ENCODE measurements at places on chromosomes 12 and 14.
A peak's percentile ranks its signal among the peaks of the same experiment; 100 is the strongest.

- no peak for DNase-seq
Observed at GRCh38 chr14:101743701-101744100, 17.8 kb upstream of the PPP2R5C start.

GRCh38 chr12:89695100-89695499, 13.5 kb downstream of the ATP2B1 start:
- peak; percentile 31 for DNase-seq

- no peak for DNase-seq
Observed at GRCh38 chr14:93121030-93121834, 5.5 kb upstream of the ITPK1 start.

GRCh38 chr12:75260316-75260715, 50.7 kb upstream of the KCNC2 start:
- DNase-seq = no peak

DNA sequence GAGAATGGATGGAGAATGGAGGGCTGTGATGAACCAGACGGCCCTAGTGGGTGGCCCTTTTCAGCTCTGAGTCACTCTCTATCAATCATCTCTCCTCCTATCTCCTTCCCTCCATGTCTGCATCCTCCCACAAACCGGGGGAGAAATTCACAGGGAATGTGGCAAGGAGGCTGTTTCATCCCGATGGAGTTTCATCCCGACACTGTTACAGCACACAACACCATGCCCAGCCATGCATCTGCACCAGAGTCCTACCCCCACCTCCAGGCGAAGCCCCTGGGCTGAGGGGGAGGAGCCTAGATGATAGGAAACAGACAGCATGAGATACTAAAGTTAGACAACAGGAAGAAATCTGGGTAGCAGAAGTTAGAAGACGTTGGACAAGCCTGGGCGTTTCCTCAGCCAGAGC, 20.8 kb downstream of the SLC8B1 start:
- peak; percentile 85 for DNase-seq

- DNase-seq = no peak
Observed at GRCh38 chr12:83700838-83701237, 1014.1 kb downstream of the TMTC2 start.

DNA sequence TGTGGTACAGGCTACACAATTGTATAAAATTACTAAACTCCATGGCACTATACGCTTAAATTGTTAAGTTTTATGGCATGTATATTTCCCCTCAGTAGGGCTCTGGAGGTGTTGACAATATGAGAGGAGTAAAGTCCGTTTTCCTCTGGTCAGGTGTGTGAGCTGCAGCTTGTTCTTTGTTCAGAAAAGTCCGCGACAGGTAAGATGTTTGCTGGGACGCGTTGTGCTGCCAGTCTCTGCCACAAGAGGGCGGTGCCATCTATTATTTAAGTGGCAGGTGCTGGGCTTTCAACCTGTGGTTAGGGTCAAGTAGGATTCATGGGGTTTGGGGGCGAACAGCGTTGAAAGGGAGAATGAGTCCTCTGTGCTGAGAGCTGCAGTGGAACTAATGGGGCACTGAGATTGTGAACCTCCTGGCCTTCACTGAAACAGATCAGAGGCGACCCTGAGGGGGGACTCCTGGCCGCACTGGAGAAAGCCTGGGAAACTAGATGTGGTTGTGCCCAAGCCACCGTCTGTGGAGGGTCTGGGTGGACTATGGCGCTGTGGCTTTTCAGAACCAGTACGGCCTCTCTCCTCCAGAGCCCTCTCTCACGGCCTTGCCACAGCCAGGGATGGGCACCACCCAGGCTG, 179.0 kb downstream of the SLC15A4 start:
- no peak for DNase-seq

DNA sequence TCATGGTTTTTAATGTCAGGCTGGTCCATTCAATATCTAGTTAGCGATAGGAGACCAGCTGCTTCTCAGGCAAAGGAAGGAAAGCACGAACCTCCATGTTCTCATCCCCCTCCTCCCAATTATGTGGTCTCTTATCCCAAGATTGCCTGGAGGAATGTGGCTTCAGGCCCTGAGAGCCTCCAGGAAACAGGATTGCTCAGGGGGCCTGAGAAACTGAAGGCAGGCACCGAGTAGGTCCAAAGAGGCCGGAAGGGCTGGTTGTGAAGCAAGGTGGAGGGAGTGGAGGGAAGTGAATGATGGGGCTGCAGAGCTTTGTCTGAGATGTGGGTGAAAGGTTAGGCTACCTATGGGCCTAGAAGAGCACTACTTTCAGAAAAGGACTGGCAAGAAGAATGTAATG, 188.2 kb upstream of the DDHD1 start:
- DNase-seq = no peak

GRCh38 chr12:12946686-12947355, 5.1 kb downstream of the GPRC5D start:
- DNase-seq = no peak

DNA sequence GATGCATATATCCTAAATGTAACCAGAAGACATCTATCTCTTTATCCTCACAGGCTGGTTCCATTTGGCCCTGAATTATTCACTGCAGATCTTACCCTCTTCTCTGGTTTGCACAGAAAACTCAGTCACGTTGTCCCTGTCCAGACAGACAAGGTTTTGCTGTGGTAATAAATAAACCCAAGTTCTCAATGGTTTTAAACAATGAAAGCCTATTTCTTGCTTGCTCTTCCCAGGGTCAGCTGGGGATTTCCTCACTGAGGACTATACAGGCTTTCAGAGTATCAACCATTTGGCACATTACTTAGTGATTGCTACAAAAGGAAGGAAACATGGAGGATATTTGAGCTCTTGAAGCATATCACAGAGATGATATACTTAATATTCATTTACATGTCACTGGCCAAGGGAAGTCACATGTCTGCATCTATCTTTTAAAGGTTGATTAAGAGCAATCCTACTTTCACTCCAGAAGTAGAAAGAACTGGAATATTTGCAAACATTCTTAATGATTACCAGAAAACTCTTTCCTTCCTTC, 24.4 kb upstream of the E2F7 start:
- no peak for DNase-seq

DNA sequence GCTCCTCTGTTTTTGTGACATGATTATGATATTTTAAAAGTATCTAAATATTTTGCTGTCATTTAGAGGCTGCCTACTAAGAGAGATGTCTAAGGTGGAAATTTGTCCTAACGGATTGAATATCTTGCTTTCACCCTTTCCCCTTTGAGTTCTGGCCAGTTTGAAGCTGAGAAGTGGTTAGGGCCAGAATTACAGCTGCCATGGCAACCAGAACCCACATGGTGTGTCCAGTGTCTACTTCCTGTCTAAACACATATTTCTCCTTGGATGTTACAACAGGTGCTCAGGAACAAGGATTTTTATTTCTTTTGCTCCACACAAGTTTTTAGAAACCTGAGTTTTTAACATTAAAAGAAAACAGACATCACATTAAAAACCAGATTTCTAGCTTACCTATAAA, 335.1 kb upstream of the OR4E1 start:
- DNase-seq = no peak

- no peak for DNase-seq
Observed at GRCh38 chr12:82456633-82457032, 98.3 kb downstream of the METTL25 start.

- DNase-seq = no peak
Observed at GRCh38 chr14:67567654-67568053, 32.4 kb downstream of the PIGH start.

DNA sequence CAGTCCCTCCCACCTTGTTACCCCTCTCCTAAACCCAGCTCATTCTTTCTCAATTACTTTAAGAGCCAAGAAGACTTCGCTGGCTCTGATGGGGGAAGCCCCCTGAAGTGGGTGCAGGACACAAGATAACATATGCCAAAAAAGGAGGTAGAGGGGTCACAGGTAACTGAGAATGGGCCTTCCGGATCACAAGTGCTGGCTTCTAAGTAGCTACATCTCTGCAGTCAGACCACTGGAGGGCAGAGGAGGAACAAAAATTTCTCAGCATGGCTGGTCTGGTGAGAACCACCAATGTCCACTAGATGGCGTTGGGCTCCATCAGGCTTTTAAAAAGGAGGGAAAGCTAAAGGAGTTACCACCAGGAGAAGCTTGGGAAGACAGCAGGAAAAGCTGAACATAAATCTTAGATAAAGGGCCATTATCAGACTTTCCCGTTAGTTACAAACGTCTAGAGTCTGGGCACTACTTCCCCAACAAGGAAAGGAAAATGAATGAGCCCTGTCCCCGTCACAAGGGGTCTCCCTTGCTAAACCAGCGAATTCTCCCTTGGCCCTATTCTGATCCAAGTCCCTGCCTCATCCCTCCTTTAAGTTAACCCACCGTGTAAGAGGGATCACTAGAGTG, 11.6 kb upstream of the CDH24 start:
- no peak for DNase-seq

DNA sequence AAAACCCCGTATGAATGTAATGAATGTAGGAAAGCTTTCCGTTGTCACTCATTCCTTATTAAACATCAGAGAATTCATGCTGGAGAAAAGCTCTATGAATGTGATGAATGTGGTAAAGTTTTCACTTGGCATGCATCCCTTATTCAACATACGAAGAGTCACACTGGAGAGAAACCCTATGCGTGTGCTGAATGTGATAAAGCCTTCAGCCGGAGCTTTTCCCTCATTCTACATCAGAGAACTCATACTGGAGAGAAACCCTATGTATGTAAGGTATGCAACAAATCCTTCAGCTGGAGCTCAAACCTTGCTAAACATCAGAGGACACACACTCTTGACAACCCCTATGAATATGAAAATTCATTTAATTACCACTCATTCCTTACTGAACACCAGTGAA, 23.8 kb downstream of the ZNF891 start:
- DNase-seq = no peak

DNA sequence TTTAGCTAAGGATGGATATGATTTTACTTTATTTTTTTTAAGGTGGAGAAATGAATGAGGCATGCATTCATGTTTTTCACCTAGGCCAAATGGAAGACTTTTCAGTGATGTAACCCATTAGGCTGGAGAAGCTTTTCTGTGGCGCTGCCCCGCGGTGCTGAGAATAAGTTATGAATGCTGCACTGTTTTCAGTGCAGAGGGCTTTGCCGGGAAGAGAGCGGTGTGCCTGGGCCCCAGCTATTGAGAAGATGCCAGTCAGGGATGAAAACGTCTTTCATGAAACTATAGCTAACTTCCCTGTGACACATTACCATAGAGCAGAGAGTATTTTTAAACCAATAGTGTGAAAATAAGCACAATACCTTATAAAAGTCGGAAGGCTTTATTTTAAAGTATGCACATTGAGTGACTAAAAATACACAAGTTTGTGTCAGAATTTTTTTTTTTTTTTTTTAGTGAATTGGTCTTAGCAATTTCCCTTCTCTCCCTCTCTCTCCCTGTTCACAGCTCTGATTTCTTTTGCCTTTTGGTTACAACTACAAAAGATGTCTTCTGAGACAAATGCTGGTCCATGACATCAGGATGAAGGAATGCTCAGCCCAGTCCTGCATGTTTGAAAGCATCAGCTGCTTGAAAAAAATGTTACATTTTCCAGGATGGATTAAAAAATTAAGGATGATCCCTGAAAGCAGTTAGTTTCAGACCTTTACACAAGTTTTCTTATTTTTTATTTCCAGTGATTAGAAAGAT, 48.3 kb downstream of the NPAS3 start:
- DNase-seq = no peak

DNA sequence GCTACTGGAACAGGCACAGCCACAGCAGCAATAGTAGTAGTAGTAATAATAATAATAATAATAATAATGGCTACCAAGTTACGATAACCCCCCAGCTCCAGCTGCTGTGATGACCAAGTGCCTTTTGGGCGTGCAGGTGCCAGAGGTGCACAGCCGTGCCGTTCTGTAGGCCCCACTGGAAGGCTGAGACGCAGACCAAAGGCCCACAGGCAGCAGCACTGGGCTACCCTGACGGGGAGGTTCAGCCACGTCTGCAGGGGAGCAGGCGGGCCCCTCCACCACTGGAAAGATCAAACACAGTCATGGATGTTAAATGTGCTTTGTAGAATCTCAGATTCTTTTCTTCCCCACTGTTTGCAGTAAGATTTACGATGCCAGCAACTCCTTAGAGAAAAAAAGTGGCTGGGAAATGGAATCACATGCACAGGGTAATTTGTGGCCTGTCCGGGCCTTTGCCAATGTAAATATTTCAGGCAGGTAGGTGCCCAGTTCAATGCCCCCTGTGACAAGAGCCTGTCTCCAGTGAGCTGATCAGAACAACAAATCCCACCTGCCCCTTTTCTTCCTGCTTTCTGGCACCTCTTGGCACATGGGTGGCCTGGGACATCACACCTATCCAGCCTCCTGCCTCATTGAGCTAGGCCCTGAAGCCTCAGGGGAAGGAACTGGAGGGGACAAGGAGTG, 32.6 kb downstream of the CCDC85C start:
- DNase-seq = peak; percentile 22

- peak; percentile 88 for DNase-seq
Observed at GRCh38 chr12:67434671-67435370, 165.7 kb downstream of the CAND1 start.

- DNase-seq = peak; percentile 81
Observed at GRCh38 chr12:107759410-107759809, 1.5 kb downstream of the PRDM4 start.

- DNase-seq = no peak
Observed at GRCh38 chr12:96094201-96094600, 58.8 kb upstream of the LTA4H start.

DNA sequence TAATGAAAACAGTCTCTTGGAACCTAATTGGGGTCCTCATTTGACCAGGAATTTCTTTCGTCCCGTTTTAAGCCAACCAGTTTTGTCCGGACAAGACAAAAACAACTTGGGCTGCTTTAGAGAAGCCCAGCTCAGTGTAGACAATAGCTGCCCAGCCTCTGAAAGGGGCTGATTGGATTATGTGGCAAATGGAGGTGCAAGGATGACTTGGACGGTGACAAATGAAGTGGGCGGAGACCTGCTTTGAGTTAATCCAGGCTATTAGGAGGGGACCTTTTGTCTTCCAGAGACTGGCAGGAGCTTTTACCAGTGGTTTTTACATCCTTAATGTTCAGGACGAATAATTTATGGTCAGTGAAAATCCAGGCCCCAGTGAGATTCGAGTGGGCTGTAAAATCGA, 4.8 kb downstream of the MEG3 start:
- DNase-seq = no peak

- no peak for DNase-seq
Observed at GRCh38 chr14:20428010-20428365, 8.0 kb downstream of the KLHL33 start.

- DNase-seq = no peak
Observed at GRCh38 chr14:67559639-67560038, 26.5 kb downstream of the PLEKHH1 start.

DNA sequence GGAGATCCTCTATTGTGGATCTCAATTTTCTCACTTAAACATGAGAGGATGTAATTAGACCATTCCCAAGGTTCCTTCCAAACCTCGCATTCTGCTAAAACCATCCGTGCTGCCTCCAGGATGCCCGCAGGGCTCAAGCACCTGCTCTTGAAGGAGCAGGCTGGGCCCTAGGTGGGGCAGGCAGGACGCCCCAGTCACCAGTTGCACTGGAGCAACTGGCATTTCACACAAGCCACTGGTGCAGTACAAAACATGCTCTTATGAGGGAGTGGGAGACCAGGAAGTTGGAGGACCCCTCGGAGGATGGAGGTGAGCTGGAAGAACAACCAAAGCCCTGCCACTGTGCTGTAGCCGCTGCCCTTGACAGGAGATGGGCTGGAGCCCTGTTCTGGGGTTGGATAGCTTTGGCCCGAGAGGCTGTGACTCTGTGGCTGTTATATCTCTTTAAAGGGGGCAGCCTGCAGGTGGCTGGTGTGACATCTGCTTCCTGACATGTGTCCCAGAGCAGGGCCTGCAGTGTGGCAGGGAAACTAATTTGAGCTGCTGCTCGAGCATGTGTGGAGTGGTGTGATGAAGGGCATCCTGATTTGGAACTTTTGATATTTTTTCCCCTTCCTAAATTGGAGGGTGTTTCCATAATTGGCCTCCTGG, 122.2 kb downstream of the CRACR2A start:
- no peak for DNase-seq

- no peak for DNase-seq
Observed at GRCh38 chr12:127340381-127340780, 926.6 kb upstream of the TMEM132C start.

Data from kidney glomerular epithelial cell (primary cell).